Astrocyte of the hippocampus (primary cell): ENCODE measurements at places on chromosomes 16 and 17.

- peak; percentile 89 for DNase-seq
Measured at GRCh38 chr16:58198022-58198683, at the start of gene CSNK2A2. TSS of gene CSNK2A2 (minus strand) at chr16:58198106. CDS start at chr16:58197736, 370 bp downstream.

DNA sequence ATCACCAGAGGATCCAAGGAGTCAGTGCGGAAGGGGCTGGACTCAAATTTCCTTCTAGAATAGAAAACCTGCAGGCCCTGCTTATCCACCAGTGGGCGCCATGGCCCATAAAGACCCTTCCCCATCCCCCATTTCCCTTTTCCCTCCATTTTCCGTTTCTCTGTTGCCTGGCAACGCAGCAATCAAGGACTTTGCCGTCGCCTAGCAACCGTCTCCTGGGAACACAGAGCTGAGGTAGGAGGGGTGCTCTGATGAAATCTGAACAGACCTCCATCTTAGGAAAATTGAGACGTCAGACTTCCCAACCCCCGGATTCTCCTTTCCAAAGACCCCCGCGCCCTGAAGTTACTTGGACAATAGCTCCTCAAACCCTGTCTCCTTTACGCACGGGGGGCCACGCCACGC lies 5.7 kb downstream of the DLG4 start:
- peak; percentile 82 for DNase-seq

DNA sequence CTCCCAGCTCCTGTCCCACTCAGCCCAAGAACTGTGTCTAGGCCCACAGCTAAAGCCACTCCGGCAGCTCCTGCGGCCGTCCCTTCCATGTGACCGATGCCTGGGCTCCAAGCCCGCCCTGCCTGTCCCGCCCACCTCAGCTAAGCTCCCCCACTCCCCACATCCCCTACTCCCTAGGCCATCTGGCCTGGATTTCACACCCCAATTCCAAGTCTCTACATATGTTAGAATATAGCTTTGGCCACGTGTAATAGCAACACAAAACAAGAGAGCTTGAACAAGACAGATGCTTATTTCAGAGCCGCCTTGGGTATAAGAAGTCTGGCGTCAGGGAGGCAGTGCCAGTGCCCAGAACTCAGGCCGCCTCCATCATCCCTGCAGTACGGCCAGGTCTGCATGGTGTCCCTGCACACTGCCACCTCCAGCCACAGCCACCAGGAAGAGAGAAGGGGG lies 30.0 kb upstream of the USP22 start:
- DNase-seq, result no peak

DNA sequence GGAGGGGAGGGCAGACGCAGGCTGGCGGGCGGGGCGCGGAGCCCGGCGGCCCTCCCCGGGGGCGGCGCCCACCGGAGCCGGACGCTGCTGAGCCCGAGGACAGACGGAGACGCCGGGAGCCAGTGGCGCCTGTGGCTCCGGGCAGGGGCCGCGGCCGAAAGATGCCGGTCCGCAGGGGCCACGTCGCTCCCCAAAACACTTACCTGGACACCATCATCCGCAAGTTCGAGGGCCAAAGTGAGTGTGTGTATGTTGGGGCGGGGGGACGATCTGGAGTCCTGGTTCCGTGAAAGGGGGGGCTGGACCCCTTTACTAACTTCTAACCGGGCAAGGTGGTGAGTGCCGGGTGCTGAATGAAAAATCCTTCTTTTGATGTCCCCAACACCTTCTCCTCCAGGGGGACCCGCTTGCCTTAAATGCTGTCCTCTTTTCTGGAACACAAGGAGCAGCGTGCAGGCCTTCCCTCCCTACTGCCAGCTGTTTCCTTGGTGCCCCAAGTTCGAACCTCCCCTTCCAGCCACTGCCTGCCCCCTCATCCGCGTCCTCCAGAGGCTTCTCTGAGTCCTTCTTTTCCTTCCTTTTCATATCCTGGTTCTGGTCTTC lies at the start of gene KCNH6:
TSS of gene KCNH6 (plus strand) at position 106 of the 603 bp plus-strand sequence. CDS start at position 162, 56 bp downstream.
- DNase-seq, result no peak

DNA sequence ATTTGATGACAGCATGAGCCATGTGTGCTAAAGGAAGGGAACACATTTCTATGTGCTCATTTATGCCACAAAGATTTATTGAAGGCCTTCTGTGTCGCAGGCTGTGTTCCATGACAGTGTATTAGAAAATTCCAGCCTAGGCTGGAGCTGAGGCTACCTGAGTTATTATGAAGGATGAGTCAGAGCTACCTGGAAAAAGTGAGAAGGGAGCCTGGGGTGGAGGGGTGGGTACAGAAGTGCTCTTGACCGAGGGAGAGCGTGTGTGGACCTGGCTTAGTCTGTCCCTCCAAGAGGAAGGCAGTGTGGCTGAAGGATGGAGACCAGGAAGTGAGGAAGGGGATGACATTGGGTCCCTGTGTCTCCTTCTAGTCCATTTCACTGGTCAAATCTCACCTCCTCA lies 98.3 kb downstream of the N4BP1 start:
- no peak for DNase-seq

GRCh38 chr16:57748596-57748995 lies 13.0 kb downstream of the KATNB1 start:
- no peak for DNase-seq

DNA sequence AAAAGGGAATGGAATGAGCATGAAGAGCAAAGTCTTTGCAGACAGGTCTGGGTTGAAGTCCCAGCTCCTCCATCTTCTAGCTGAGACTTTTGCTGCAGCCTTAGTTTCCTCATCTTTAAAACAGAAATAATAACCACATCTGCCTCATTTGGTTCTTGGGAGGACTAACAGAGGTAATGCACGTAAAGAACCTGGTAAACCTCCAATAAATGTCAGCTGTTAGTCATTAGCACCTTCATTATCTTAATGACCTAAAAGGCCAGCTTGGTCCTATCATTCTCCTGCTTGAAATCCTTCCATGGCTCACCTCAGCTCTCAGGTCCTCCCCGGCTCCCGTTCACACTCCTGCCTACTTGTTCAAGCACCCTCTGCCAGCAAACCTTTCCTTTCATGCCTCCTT lies 51.8 kb downstream of the SKAP1 start:
- DNase-seq, result no peak
